ENCODE measurements at places on chromosomes 11 and 22.
A peak's percentile ranks its signal among the peaks of the same experiment; 100 is the strongest.

GRCh38 chr11:18526130-18526520 lies 617 bp downstream of the TSG101 start:
- no peak for DNase-seq

DNA sequence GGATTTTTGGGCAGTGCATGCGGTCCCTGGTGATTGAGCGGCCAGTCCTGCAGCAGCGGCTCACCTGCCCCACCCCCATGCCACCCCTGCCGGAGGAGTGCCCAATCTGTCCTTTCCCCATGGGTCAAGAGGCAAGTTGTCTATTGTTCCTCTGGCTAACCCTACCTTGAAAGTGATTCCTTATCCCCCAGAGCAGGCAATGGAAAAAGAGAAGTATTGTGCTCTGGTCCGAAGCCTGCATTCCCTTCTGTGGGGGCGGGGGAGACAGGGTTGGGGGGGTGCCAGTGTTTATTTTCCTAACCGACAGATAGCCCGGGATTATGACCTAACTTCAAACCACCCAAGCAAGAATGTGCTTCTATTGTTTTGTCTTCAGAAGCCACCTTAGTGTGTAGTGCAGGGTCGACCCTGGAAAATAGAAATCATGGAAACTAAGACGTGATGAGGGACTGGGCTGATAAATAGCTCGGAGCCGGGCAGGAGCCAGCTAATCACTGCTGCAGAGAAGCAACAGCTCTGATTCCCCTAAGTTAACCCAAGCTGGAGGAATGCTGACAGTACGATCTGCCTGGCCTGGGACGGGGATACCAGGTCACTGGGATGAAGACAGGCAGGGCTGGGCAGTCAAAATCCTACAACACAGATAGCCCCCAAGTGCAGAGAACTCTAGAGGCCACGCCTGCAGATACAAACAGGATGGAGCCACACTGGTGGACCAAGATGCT lies 38.7 kb upstream of the ATXN10 start:
- no peak for DNase-seq

DNA sequence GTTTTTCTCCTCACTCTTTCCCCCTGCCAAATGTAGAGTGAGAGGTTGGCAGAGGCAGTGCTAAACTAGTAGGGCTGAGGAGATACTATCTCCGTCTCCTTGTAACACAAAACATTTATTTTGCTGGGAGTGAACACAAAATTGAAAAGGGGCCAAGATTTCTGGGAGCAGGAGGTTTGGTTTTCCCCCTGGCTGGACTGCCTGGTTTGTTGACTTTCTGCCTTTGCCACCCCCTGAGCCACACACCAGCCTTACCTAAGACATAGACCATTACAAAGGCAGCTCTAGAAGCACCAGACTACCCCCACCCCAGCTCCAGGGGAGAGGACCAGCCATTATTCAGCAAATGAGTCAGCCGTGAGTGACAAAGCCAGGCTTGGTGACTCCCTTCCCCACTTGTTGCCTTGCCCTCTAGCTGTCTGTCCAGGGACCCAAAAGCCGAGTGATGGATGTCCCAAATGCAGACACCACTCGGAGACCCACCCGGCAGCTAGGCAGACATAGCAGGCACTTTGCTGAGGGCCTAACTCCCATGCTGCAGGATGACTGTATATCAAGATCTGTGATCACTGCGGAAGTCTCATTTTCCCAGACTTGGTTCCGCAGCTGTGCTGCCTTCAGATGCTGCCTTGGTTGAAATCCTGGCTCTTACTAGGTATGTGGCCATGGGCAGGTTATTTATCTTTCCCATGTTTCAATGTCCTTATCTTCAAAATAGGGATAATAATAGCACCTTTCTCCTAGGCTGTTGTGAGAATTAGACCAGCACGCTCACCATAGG lies 17.7 kb upstream of the CDON start:
- peak; percentile 21 for DNase-seq

DNA sequence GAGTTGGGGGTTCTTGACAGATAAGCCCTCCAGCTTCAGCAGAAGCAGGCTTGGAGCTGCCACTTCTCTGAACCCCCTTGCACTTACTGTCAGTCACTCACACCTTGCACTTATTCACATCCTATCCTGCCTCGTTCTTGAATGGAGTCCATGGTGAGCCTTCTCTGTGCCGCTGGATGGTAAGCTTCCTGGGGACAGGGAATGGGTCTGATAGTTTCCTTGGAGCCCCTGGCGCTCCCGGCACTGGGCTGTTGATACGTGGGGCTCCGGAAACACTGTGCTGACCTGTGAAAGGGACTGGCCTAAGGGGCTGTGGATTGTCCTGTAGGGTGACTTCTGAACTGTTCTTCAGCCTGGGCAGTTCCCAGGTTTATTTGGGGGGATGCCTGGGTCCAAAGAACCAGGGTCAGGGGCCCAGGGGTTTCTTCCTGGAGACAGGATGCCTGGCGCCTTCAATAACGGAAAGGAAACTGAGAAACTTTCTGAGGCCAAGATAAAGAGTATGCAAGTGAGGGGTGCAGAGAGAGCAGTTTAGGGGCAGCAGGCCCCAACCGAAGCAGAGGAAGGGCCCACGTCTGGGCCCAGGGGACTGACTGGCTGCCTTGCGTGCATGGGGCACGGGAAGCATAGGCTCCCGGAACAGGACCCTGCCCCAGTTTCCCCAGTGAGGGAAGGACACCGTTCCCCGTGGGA lies 709 bp upstream of the ST3GAL4 start:
- DNase-seq, result peak; percentile 11

DNA sequence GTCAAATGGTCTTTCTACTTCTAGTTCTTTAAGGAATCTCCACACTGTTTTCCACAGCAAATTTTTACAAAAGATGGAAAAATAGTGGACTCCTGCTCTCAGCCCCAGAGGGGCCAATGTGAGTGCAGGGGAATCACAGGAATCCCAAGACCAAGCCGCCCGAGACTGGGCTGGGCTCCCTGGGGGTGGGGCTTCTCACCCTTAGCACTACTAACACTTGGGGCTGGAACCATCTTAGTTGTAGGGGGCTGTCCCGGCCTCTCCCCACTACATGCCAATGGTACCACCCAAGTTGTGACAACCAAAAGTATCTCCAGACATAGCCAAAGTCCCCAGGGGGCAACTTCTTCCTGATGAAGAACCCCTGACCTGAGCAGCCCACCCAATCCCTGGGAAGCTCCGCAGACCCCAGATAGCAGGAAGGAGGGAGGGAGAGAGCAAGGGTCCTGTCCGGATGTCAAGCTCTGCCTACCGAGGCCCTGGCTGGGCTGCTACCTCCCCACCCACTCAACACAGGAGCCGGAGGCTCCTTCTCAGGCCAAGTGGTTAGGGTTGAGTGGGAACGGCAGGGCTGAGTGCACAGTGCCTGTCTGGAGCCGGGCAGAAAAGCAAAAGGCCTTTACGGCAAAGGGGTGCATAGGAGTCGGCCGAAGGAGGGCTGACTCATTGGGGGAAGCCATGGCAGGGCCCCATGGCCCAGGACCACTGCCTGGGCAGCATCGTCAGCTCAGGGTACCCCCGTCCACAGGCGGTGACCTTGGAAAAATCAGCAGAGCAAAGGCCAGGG lies 122.5 kb upstream of the FGF3 start:
- no peak for DNase-seq

GRCh38 chr11:117418737-117419481 lies 91.3 kb downstream of the CEP164 start:
- no peak for DNase-seq

DNA sequence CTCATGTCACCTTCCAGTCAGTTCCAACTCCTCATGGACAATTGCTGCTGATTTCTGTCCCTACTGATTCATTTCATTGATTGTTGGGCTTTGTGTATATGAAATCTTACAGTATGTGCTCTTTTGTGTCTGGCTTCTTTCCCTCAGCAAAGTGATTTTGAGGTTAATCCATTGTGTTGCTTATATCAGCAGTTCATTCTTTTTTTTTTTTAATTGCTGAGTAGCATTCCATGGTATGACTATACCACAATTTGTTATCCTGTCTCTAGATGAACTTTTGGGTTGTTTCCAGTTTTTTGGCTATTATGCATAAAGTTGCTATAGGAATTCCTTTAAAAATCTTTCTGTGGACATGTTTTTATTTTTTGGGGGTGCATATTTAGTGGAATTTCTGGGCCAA lies 59.9 kb downstream of the NXPE1 start:
- DNase-seq, result no peak

GRCh38 chr22:44461614-44462013 lies 36.4 kb downstream of the RTL6 start:
- no peak for DNase-seq

Measured in SK-N-DZ (cell line).